ENCODE measurements at places on chromosomes 11 and 22. TPM values are rescaled to one million over a fixed set of nuclear protein-coding genes. Genes with fewer than 3 reads are reported as not detected.

GRCh38 chr11:125072961-125073590 is 10.0 kb downstream of the SLC37A2 start:
- DNase-seq = peak; percentile 51

GRCh38 chr11:13868710-13869397 is 93.7 kb upstream of the SPON1 start:
- DNase-seq = no peak

DNA sequence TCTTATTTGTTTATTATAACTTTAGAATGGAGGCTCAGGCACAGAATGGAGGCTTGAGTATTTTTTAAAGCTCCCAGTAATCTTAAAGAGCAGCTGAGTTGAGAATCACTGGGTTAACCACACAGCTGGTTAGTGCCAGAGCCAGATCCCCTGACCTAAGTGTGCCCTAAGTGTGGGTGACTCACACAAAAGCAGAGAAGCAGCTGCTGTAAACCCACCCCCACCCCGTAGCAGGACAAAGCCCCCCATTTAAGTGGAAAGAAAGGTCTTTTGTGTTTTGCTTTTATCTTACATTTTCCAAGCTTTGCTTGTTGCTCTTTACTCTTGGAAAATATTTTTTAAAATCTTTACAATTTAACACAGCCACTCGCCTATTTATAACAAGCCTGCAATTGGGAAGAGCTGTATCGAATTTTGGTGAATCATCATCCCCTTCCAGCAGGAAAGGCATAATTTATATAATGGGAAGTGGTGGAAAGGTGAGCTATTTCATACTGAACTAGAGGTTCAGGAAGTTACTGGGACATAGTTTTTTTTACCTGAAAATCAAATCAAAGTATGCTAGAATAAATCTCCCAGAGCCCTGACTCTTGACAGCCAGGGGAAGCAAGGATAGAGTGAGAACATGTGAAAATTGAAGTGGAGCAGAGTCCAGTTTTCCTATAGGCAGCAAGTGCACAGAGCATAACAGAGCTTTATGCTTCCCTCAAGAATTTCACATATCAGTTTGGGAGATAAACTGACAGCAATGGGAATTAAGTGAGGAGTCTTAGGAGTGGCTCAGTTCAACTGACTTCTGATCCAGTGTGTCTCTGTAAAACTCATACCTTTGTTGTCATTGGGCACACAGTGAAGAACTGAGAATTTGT is 405.7 kb downstream of the AASDHPPT start:
- no peak for DNase-seq

DNA sequence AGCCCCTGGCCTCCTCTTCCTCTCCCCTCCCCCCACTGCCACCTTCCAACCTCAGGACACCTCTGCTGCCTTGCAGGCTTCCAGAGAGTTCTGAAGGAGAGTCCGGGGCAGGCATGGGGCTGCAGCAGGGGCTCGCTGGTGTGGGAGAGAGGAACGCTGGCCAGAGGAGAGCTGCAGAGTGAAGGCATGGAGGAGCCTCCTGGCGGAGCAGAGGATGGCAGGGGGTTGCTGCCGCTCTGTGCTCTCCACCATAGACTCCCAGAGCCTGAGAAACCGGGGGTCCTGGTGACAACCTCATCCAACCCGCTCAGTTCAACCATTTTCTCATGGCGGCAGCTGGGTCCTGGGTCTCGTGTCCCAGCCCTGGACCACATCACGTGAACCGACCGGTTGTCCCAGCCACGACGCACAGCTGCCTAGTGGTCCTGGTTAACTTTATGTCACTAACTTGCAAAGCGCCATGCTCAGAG is 17.5 kb downstream of the MRGPRG start:
- no peak for DNase-seq

GRCh38 chr11:5363679-5364078 is 12.4 kb downstream of the OR51B6 start:
- no peak for DNase-seq

DNA sequence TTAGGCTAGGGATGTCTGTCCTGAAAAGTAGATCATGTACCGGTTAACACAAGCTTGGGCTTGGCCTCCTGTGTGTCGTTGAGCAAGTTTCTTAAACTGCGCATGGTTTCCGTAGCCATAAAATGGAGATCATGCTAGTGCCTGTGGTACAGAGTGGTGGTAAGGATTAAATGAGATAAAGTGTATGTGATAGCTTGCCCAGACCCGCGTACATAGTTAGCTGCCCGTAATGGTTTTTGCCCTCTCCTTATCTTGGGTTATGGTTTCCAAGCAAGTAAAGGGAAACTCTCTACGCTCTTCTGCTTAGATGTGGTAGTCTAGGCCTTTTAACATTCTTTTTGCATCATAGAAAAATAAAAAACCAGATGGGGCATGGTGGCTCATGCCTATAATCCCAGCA is 11.0 kb upstream of the PTPRJ start:
- DNase-seq = no peak

DNA sequence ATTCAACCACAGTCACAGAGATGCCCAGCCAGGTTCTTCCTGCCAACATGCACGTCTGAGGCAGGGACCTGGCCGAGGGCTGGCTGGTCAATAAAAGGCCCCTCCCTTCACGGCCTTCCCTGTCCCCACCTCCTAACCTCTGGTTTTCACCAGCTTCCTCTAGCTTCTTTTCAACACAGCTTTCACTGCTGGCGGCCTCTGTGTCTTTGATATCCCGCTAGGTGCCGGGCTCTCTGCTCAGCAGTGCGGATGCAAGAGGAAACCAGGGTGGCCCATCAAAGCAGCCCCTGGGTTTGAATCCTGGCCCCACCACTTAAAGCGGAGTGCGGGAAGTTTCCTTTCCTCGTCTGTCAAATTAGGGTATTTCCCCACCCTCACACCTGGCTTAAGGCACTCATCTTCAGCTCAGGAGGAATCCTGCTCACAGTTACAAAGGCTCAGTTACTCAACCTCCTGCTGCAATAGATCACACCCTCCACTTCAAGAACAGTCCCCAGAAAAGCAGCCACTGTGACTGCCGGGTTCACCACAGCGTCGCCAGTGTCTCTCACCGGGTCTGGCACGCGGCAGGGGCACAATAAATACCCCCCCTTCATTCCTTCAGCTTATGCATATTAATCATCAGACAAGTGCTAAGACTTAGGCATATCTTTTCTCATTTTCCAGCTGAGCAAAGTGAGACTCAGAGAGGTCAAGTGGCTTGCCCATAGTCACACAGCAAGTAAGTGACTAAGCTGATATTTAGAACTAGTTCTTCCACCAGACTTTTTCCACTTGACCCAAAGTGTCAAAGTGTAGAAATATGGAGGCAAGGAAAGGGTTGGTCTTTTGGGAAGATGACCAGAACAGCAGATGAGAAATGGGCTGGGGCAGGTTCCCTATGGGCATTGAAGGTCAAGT is 45.7 kb downstream of the TXN2 start:
- DNase-seq = no peak

Gene KDM4D
- not detected for total RNA-seq

Gene TRIM34
- 3.5 TPM for total RNA-seq

Gene OSBPL5
- total RNA-seq = 46.7 TPM

Gene SHANK2
- 8.0 TPM for total RNA-seq

Gene TPBGL
- not detected for total RNA-seq

Data from sigmoid colon (tissue), 7 donors.